ENCODE measurements at places on chromosomes 3 and 15.

- no peak overlapping the region for H3K4me3 ChIP-seq
- no peak for DNase-seq
- H3K27ac ChIP-seq, result peak overlapping the region; percentile 80
- H3K36me3 ChIP-seq, result no peaks in the 10 kb centered on the region
- H3K4me1 ChIP-seq, result peaks cover 21% of the 10 kb centered on the region
Measured at GRCh38 chr3:196192524-196193051, 18.6 kb downstream of the ZDHHC19 start.

- peaks cover 10% of the 10 kb centered on the region for H3K36me3 ChIP-seq
- no peak overlapping the region for H3K27ac ChIP-seq
- H3K27me3 ChIP-seq, result no peaks in the 10 kb centered on the region
- DNase-seq, result no peak
- H3K4me3 ChIP-seq, result no peak overlapping the region
- no peaks in the 10 kb centered on the region for H3K4me1 ChIP-seq
Measured at GRCh38 chr15:77251662-77252061, 168.2 kb downstream of the PEAK1 start.

DNA sequence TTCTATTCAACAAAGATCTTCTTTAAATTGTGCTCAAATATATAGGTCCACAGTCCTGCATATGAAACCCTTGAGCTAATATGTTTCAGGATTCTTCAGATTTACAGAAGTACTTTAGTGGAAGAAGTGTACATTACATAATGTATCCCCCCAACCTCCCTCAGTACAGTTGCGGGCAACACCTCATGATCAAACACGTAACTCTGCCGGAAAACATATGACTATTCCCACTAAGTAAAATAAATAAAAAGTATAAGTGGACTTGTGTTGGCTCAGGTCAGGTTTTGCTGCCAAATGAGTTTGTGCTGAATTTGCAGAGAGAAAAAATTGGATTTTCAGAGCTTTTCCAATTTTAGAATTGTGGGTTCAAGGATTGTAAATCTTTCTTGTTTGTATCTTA, 267.6 kb upstream of the MDFIC2 start:
- H3K36me3 ChIP-seq, result no peaks in the 10 kb centered on the region
- H3K4me1 ChIP-seq, result no peaks in the 10 kb centered on the region
- H3K27ac ChIP-seq, result no peak overlapping the region
- H3K4me3 ChIP-seq, result no peak overlapping the region

DNA sequence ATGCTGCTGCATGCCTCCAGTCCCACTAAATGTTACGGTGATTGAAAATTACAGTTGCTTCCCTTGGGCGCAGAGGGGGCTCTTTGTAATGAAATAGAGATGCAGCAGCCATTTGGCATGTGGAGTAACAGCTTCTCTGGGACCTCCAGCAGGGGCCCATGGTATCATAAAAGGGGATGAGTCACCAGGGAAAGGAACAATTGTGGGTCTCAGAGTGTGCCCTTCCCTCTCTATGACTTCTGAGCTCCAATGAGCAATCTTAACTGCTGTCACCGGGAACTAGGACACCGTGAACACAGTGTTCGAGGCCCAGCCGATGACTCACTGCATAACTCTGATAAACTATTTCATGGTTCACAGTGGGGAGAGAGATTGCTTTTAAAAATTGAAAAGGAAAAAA, 164.8 kb upstream of the NUDT16 start:
- no peak overlapping the region for H3K4me3 ChIP-seq
- H3K27ac ChIP-seq, result no peak overlapping the region
- no peaks in the 10 kb centered on the region for H3K4me1 ChIP-seq
- H3K27me3 ChIP-seq, result no peaks in the 10 kb centered on the region
- no peak for DNase-seq

DNA sequence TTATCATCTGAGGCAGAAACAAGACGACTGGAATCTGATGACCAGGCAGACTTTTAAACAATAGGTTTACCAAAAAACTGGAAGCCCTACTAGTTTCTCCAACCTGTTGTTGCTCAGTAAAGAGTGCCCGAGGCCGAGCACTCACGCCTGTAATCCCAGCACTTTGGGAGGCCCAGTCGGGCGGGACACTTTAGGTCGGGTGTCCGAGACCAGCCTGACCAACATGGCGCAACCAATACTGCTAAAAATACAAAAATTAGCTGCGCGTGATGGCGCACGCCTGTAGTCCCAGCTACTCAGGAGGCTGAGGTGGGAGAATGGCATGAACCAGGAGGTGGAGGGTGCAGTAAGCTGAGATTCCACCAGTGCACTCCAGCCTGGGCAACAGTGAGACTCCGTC, 1.1 kb upstream of the WDR5B start:
- no peak for DNase-seq
- no peaks in the 10 kb centered on the region for H3K27me3 ChIP-seq
- peaks cover 3% of the 10 kb centered on the region for H3K36me3 ChIP-seq
- H3K4me1 ChIP-seq, result peaks cover 9% of the 10 kb centered on the region
- H3K27ac ChIP-seq, result peak overlapping the region; percentile 92

DNA sequence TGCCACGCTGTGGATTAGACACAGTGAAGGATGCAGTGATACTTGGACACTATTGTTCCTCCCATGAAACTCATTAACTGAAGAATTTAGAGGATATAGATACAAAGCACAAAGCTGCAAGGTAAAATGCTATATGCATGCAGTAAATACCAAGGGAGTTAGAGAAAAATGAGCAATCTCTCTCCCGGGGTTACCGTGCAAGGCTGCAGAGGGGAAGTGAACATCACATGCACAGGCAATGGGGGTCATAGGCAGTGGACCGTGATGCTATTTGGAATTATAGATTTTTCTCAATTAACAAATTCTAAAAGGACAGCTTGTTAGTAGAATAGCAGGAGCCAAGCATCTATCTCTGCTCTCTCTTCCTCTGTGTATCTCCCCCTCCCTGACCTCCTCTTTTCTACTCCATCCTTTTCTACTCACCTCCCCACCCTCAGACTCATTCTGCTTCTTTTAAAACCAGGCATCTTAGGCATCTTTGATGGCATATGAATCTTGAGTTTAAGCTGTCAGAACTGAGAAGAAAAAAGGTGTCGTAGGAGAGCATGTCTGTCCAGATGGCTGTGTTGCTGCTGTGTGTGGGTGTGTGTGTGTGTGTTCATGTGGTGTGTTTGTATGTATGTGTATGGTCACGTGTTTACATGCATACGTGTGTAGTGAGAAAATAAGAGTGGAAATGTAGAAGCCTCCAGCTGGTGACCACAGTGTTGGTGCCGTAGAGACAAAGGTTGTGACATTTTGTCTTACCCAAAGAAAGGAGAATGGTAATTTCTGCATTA, 339.0 kb downstream of the EPHB1 start:
- no peaks in the 10 kb centered on the region for H3K27me3 ChIP-seq
- H3K27ac ChIP-seq, result no peak overlapping the region
- H3K4me3 ChIP-seq, result no peak overlapping the region
- no peaks in the 10 kb centered on the region for H3K36me3 ChIP-seq

GRCh38 chr3:131723343-131723742, 220.6 kb upstream of the MRPL3 start:
- no peak overlapping the region for H3K4me3 ChIP-seq
- H3K36me3 ChIP-seq, result no peaks in the 10 kb centered on the region
- no peaks in the 10 kb centered on the region for H3K27me3 ChIP-seq
- DNase-seq, result no peak

DNA sequence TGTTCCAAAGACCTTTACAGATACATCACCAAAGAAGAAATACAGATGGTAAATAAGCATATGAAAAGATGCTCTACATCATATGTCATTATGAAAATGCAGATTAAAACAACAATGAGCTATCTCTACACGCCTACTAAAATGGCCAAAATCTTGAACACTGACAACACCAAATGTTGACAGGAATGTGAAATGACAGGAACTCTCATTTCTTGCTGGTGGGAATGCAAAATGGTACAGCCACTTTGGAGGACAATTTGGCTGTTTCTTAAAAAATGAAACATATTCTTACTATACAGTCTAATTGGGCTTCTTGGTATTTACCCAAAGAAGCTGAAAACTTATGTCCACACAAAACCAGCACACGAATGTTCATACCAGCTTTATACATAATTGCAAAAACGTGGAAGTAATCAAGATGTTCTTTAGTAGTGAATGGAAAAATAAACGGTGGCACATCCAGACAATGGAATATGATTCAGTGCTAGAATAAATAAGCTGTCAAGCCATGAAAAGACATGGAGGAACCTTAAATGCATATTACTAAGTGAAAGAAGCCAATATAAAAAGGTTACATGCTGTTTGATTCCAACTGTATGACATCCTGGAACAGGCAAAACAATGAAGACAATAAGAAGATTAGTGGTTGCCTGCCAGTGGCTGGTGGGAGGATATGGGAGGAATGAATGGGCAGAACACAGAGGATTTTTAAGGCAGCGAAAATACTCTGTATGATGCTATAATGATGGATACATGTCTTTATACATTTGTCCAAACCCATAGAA, 81.3 kb upstream of the NEDD4 start:
- no peak overlapping the region for H3K27ac ChIP-seq
- H3K36me3 ChIP-seq, result no peaks in the 10 kb centered on the region
- DNase-seq, result no peak
- H3K4me3 ChIP-seq, result no peak overlapping the region

DNA sequence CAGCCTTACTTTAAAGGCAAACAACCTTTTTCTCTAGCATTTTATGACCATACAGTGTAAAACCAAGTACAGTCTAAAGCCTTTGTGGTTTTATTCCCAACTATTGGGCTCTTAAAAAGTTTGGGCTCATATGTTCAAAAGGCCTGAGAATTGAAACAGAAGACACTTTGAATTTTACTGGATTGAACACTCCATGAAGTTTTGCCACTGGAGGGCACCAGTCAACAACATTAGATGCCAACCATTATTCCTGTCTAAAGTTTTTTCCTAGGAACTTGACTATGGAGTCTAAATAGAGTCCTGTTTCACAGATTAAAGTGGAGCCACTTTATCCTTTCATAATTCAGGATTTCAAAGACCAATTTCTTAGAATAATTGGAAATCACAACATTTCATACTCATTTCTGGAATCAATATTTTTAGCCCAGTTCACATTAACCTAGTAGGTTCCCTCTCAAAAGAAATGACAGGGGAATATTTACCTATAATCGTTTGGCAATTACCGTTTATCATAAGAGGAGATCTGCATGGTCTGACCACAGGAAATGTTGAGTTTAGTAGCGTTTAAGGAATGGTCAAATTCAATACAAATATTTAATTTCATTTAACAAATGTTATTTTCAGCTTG, 244.1 kb upstream of the PDZRN3 start:
- no peaks in the 10 kb centered on the region for H3K4me1 ChIP-seq
- no peak overlapping the region for H3K4me3 ChIP-seq

GRCh38 chr3:171614318-171614921, 154.2 kb upstream of the TNIK start:
- no peak overlapping the region for H3K27ac ChIP-seq
- peaks cover 10% of the 10 kb centered on the region for H3K36me3 ChIP-seq
- DNase-seq, result no peak
- H3K27me3 ChIP-seq, result no peaks in the 10 kb centered on the region
- H3K4me3 ChIP-seq, result no peak overlapping the region

All from upper lobe of right lung (tissue), 1 donor.